ENCODE measurements at places on chromosomes 12 and 14. TPM values are rescaled to one million over a fixed set of nuclear protein-coding genes. Genes with fewer than 3 reads are reported as not detected.

DNA sequence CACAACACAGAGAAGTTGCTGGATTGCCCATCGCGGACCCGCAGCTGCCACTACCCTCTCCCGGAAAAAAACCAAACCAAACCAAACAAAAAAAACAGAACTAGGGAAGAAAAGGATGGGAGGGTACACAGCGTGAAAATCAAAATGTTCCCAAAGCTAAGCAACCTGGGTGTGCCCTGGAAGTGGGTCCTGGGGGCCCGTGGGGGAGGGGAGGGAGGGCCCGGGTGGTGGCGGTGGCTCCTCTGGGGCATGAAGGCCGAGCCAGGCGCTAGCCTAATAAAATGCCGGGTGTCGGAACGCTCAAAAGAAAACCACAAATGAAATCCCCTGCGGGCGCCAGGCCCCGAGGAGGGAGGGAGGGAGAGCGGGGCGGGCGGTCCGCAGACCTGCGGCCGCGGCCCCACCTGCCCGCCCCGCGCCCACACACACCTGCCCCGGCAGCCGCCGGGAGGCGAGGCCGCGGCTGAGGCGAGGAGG is 787 bp downstream of the HECTD4 start:
- DNase-seq: peak; percentile 45

GRCh38 chr14:21074398-21075272 is 4.5 kb downstream of the ARHGEF40 start:
- no peak for DNase-seq

GRCh38 chr14:38339696-38340095 is 83.8 kb upstream of the CLEC14A start:
- no peak for DNase-seq

DNA sequence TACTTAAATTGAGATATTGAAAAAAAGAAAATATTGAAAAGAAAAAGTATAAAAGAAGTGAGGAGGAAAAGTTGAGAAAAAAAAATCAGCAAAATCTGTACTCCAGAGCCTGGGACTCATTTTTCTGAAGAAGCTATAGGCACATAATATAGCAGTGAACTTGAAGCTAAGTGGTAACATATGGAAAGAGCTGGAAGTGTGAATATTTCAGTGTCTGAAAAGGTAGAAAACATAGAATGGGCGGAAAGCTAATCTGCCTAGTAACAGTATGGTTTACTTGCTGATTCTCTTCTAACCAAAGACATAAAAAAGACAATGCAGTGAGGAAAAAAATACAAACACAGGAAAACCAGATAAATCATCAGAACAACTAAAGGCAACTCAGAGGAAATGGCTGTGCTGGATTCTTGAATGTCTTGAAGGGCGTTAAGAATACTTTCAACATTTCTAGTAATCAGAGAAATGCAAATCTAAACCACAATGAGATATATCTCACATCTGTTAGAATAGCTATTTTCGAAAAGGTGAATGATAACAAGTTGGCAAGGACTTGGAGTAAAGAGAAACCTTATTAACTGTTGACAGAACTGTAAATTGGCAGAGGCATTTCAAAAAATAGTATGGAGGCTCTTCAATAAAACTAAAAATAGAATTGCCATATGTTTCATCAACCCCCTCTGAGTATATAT is 784.6 kb downstream of the LRFN5 start:
- no peak for DNase-seq

DNA sequence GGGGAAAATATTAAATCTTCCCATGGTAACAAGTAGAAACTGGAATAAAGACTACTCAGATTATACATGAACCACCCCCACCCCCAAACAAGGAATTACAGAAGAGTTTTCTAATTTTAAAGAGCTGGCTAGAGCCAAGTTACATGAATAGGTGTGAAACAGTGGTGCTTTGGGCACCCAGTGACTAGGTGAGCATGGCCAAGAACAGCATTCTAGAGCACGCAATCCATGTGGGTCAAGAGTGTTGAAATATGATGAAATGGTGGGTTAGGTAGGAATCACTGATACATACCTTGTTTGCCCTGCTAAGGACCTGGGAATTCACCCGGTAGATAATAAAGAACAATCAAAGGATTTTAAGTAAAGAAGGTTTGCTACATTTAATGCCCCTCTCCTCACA is 118.1 kb upstream of the SLCO1C1 start:
- DNase-seq: no peak

DNA sequence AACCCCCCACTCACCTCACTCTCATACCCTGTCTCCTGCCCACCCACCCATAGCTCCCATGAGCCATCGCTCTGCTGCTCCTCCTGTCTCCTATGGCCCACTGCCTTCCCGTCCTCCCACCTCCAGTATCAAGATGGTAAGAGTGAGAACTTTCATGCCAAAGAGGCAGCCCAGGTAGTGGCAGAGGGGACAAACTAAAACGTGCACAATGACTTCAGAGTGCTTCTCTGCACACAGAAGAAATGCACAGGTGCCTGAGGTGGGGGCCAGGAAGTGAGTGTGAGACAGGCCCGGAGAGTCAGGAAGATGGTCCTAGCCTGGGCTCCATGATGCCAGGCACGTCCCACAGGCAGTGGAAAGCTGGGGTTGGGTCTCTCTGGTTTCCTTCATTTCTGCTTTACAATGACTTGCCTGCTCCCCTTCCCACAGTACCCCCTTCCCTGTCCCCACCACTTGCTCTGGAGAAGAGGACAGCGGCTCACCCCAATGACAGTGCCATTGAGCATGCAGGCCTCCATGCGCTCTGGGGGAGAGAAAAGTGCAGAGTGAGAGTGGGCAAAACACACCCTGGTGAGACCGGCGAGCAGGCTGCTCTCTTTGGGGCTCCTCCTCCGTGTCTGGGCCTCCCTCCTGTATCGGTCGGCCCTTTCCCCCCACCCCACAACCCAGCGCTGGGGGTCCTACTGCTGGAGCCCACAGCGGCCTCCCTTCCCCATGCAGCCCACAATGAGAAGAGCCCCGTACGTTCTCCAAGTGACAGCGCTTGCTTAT is 22.8 kb upstream of the ANO2 start:
- DNase-seq: no peak

Gene GLT8D2
- 49.0 TPM for total RNA-seq

Gene ACOT2
- total RNA-seq: 41.6 TPM

Gene IQSEC3
- total RNA-seq: 13.6 TPM

Gene RBP5
- 0.20 TPM for total RNA-seq

Gene LPAR5
- total RNA-seq: 3.5 TPM

All from spinal cord (tissue), 10 donors.